Foreskin melanocyte (primary cell): ENCODE measurements at places on chromosomes 3 and 15.

DNA sequence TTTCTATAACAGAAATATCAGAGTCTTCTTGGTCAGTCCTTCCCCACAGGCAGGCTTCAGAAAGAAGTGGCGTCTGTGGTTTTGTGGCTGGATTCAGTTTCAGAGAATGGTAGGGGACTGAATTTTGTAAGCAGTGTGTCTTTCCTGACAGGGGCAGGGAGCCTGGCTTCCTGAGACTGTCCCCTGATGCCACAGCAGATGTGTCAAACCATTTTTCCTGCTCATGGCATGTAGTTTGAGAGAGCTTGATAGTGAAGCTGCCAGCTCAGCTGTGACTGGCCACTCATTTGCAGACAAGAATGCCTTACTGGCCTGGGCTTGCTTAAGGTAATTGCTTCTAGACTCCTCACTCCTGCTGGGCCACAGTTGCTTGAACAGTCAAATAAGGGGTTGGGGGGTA lies 26.4 kb downstream of the LARS2 start:
- DNase-seq, result no peak

DNA sequence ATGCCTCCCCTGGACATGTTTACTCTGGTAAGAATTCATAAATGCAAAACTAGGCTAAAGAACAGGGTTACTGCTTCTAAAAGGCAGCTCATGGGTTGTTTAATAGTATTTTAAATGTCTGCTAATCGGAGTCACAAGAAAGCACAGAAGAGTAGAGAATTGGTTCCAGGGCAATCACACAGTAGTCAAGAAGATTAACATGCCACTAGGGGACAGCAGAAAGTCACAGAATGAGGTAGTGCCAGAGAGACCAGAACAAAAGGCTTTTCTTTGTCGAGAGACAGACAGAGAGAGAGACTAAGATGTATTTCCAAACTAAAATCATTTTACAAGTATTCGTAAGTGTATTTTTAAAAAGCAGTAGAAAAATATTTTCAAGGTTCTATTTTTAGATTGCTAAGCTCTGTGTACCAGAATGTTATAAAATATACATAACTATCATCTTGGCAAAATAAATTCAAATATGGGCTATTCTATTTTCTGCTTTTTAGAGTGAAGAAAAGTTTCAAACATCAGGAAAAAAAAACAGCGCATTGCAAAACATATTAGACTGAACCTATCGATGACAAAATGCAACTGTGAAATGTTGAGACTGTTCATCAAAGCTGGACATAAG lies 78.3 kb upstream of the CDIN1 start:
- DNase-seq, result peak; percentile 59

GRCh38 chr15:39860200-39860599 lies 59.9 kb downstream of the GPR176 start:
- DNase-seq, result peak; percentile 82

GRCh38 chr15:62649793-62650420 lies 392.6 kb upstream of the TPM1 start:
- DNase-seq, result no peak

GRCh38 chr3:125358923-125359322 lies 16.2 kb downstream of the ZNF148 start:
- DNase-seq, result no peak

- DNase-seq, result no peak
Measured at GRCh38 chr3:16913264-16913580, 28.5 kb downstream of the PLCL2 start.

DNA sequence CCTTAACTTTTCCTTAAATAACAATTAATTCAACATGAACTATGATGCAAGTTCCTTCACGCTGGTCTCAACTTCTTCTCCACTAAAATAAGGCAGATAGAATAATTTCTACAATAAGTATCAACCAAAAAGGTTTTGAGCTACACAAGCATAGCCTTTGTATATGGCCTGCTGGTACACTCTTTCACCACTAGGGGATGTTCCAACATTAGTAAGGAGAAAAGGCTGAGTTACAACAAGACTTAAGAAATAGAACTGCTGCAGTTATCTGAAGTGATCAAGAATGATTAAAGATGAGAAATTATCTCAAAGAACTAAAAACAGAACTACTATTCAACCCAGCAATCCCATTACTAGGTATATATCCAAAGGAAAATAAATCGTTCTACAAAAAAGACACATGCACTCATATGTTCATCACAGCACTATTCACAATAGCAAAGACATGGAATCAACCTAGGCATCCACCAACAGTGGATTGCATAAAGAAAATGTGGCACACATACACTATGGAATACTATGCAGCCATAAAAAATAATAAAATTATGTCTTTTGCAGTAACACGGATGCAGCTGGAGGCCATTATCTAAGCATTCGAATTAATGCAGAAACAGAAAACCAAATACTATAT lies 14.4 kb downstream of the ATP13A3 start:
- peak; percentile 60 for DNase-seq

GRCh38 chr3:63824309-63824708 lies 5.2 kb downstream of the C3orf49 start:
- DNase-seq, result peak; percentile 80

DNA sequence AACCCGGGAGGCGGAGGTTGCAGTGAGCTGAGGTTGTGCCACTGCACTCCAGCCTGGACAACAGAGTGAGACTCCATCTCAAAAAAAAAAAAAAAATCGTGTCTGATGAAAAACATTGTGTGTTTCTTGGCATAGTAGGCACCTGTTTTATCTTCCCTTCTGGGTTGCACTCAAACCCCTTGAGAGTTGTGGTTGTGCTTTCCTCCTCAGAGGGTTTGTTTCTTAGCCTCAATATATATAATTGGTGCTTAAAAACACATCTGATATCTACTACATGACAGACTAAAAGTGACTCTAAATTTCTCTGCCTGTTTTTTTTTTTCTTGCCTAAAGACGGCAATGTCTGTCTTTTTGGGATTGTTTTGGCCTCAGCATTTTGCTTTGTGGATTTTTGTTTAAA lies 7.6 kb downstream of the NR1D2 start:
- no peak for DNase-seq

GRCh38 chr3:111616417-111617105 lies 21.4 kb upstream of the ZBED2 start:
- DNase-seq, result no peak

- no peak for DNase-seq
Measured at GRCh38 chr15:68347392-68347791, 69.8 kb downstream of the FEM1B start.

- no peak for DNase-seq
Measured at GRCh38 chr3:2156244-2156847, 57.7 kb downstream of the CNTN4 start.

DNA sequence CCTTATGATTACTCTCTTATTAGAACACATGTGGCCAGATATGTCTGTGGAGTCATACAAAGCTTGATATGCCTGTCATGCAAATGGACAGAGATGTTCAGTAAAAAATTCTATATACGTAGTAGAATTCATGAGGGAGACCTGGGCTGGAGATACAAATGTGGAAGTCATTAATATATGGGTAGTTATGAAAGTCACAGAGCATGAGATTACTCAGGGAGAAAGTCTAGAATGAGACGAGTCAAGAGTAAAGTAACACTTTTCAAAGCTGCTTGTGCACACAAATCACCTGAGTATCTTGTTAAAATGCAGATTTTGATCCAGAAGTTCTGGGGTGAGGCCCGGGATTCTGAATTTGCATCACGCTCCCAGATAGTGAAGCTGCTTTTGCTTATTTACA lies 28.4 kb downstream of the OXSM start:
- DNase-seq, result no peak

DNA sequence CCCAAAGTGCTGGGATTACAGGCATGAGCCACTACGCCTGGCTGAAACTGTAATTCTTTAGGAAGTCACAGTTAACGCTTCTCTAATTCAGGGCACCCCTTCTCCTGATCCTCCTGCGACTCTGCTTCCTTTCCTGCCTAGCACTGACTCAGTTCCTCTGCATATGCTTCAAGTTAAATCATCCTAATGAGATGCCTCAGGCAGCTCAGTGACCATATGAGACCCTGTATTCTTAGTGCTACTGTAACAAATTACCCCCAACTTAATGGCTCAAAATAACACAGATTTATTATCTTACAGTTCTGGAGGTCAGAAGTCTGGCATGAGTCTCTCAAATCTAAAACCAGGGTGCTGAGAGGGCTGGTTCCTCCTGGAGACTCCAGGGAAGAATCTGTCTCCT lies 271.8 kb upstream of the LYSMD4 start:
- no peak for DNase-seq

- DNase-seq, result no peak
Measured at GRCh38 chr3:154122552-154122911, 1.3 kb downstream of the ARHGEF26 start.

- no peak for DNase-seq
Measured at GRCh38 chr3:64190517-64191515, 34.5 kb downstream of the PRICKLE2 start.

GRCh38 chr3:23157331-23157730 lies 45.8 kb upstream of the UBE2E2 start:
- DNase-seq, result no peak

DNA sequence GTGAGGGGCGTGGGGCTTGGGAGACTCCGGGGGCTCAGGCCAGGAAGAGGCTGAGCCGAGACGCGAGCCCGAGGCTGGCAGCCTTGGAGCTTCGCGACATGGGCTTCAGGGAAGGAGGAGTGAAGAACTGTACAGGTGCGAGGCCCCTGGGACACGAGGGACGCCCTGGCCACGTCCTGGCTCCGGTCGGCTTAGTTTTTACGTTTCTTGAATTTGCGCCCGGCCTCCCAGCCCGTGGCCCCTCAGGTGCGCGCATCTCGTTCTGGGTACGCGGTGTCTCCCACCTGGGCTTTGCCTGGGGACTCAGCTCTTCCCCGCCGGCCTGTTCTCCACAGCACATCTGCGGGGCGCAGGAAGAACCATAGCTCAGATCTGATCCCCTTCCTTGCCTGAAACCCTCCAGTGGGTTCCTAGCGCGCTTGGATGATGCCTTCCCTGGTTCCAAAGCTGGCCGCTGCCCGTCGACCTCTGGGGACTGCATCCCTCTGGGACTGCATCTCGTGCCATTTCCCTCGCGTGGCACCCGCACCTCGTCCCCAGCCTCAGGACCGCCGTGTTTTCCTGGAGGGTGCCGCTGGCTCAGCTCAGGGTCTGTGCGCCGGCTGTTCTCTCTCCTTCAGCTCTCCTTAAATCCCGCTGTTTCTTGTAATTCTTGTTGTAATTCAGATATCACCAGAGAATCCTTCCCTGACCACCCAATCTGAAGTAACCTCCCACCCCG lies 614 bp downstream of the CHCHD6 start:
- DNase-seq, result no peak

GRCh38 chr3:145952536-145952935 lies 208.4 kb downstream of the PLOD2 start:
- DNase-seq, result no peak

- no peak for DNase-seq
Measured at GRCh38 chr3:160909917-160910316, 153.9 kb downstream of the PPM1L start.

GRCh38 chr3:27176256-27176655 lies 192.9 kb downstream of the NEK10 start:
- peak; percentile 14 for DNase-seq

DNA sequence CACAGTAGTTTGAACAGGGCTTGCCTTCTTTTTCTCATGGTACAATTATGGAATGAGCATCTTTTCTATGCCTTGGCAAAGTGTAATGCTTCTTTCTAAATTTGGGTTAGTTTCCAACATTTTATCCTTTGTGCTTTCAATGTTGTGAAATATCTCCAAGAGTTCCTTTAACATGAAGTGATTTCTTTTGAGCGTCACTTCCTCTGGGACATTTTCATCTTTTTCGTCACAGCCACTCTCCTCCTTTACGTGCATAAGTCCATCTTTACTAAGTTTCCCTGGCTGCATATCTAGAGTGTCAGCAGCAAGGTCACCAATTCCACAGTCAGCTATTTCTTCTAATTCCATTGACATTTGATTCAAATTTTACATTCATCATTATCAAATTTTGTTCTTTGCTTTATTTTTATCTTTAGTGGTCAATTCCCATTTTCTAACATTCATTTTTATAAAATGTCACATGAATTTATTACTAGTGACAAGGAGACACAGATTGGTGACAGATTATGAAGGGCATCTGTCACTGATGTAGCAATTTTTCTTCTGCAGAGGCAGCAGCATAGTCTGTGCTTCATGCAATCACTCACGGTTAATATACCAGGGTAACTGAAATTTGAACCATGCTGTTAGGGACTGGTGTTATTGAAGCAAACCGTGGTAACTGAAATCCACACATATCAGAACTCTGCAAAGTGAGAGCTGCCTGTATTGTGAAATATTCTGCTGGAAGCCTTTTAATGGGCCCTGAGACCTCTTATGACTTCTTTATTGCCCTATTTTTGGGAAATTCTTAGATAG lies 126.5 kb upstream of the THBS1 start:
- no peak for DNase-seq

DNA sequence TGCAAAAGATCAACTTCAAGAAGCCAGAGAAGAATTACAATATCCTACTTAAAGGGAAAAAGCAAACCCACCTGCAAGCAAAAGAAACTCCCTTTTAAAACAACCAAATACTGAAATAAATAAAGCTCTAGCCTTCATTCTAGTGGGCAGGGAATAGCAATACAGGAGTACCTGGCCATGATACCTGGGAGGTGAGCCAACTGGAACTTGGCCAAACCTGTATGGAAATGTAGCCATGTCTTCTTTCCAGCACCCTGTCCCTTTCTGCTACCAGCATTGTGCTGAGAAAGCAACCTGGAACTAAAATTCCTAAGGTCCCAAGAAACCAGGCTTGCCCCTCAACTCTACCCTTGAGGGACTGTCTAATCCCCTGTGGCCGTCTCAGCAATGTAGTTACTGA lies 530.0 kb downstream of the EPHB1 start:
- DNase-seq, result no peak

DNA sequence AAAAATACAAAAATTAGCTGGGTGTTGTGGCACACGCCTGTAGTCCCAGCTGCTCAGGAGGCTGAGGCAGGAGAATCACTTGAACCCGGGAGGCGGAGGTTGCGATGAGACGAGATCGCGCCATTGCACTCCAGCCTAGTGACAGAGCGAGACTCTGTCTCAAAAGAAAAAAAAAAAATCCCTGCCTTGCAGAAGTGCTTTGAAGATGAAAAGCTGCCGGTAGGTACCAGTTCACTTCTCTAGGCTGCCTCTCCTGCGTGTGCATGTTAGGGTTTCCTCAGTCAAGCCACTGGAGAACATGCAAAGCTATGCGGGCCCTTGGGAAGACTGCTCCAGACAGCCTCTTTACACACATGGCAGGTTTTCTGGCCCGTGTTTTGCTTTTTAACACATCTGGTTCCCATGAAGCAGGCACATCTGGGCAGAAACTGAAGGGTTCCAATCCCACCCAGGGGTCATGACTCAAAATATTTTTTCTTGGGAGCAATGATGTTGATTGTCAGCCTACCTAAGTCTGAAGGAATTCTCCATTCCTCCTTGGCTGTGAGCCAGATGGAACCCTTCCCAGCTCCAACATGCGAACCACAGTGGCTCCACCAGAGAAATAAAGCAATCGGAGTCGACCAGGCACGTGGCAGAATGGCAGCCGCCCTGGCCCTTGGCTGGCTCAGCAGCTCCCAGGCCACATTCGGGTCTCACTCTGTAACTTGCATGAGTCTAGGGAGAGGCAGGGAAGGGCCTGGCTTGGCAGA lies 29.6 kb downstream of the MGLL start:
- DNase-seq, result no peak
